ENCODE measurements at places on chromosomes 16 and 17. TPM values are rescaled to one million over a fixed set of nuclear protein-coding genes. Genes with fewer than 3 reads are reported as not detected.

GRCh38 chr17:42407289-42407836 is 15.7 kb downstream of the CAVIN1 start:
- peak overlapping the region; percentile 86 for H3K27ac ChIP-seq
- DNase-seq = no peak
- no peaks in the 10 kb centered on the region for H3K27me3 ChIP-seq
- peaks cover 28% of the 10 kb centered on the region for H3K36me3 ChIP-seq
- H3K4me1 ChIP-seq = peaks cover 88% of the 10 kb centered on the region
- no peak overlapping the region for H3K4me3 ChIP-seq

GRCh38 chr16:89693931-89694783 is 7.3 kb downstream of the SPATA2L start:
- H3K27ac ChIP-seq = no peak overlapping the region
- H3K36me3 ChIP-seq = no peaks in the 10 kb centered on the region
- DNase-seq = no peak
- H3K27me3 ChIP-seq = no peaks in the 10 kb centered on the region

- no peaks in the 10 kb centered on the region for H3K27me3 ChIP-seq
- H3K27ac ChIP-seq = no peak overlapping the region
- H3K4me3 ChIP-seq = no peak overlapping the region
- H3K36me3 ChIP-seq = no peaks in the 10 kb centered on the region
- H3K4me1 ChIP-seq = no peaks in the 10 kb centered on the region
Observed at GRCh38 chr17:13984956-13985355, 84.3 kb upstream of the COX10 start.

The STH gene
- not detected for total RNA-seq

The FBXL16 gene
- total RNA-seq = 0.50 TPM

GRCh38 chr17:68710035-68710780 is 109.0 kb upstream of the FAM20A start:
- H3K4me3 ChIP-seq = no peak overlapping the region
- peaks cover 4% of the 10 kb centered on the region for H3K4me1 ChIP-seq
- DNase-seq = no peak

The ZNF689 gene
- 7.1 TPM for total RNA-seq

DNA sequence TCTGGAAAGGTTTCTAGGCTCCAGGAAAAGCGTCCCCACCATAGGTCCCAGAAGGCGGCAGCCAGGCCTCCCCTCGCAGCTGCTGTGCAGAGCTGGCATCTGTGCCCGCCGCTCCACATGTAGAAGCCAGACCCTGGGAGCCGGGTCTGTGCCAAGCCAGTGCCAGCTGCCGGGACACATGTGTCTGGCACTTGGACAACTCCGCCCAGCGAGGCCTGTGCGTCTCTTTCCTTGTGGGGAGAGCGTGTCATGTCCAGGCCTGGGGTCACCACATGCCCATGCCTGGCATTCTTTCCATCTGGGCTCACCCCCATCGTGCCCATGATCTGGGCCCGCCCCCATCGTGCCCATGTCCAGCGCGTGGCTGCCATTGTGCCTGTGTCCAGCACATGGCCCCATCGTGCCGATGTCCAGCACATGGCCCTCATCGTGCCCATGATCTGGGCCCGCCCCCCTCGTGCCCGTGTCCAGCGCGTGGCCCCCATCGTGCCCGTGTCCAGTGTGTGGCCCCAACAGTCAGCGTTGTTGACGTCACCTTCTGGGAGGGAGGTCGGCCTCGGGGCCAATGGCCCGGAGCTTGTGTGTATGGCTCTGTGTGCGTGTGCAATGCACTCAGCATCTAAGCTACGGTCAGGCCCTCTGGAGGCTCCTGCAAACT is 13.3 kb upstream of the ACSF3 start:
- H3K27ac ChIP-seq = no peak overlapping the region
- DNase-seq = peak; percentile 64
- H3K4me3 ChIP-seq = no peak overlapping the region
- H3K27me3 ChIP-seq = no peaks in the 10 kb centered on the region
- H3K36me3 ChIP-seq = no peaks in the 10 kb centered on the region
- H3K4me1 ChIP-seq = no peaks in the 10 kb centered on the region

DNA sequence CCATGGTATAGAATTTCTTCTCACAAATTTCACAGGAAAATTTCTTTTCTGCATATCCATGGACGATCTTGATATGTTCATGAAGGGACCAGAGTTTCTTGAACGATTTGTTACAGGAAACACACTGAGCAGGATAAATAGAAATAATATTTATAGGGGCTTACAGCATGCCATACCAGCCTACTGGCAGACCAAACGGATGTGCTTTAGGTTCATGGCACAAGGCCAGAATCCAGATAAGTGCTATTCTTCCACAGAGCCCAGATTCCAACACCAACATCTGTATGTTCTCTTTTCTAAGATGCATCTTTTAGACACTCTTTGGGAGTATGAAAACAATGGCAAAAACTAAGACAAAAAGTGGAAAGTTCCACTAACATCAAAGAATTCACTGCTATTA is 49.3 kb downstream of the ZNF652 start:
- H3K4me3 ChIP-seq = no peak overlapping the region
- no peak overlapping the region for H3K27ac ChIP-seq
- peaks cover 42% of the 10 kb centered on the region for H3K36me3 ChIP-seq

The CSH2 gene
- total RNA-seq = not detected

- no peak overlapping the region for H3K4me3 ChIP-seq
- no peaks in the 10 kb centered on the region for H3K27me3 ChIP-seq
- no peak for DNase-seq
- no peak overlapping the region for H3K27ac ChIP-seq
- peaks cover 77% of the 10 kb centered on the region for H3K36me3 ChIP-seq
Observed at GRCh38 chr16:3780570-3780969, 63.2 kb upstream of the TRAP1 start.

GRCh38 chr17:1003972-1004768 is 7.2 kb downstream of the TIMM22 start:
- H3K27ac ChIP-seq = peak overlapping the region; percentile 69
- no peak for DNase-seq
- H3K4me3 ChIP-seq = no peak overlapping the region
- no peaks in the 10 kb centered on the region for H3K27me3 ChIP-seq
- no peaks in the 10 kb centered on the region for H3K36me3 ChIP-seq

- no peak for DNase-seq
- no peak overlapping the region for H3K4me3 ChIP-seq
- H3K4me1 ChIP-seq = no peaks in the 10 kb centered on the region
- no peak overlapping the region for H3K27ac ChIP-seq
Observed at GRCh38 chr16:86427433-86427851, 82.9 kb upstream of the FOXF1 start.

DNA sequence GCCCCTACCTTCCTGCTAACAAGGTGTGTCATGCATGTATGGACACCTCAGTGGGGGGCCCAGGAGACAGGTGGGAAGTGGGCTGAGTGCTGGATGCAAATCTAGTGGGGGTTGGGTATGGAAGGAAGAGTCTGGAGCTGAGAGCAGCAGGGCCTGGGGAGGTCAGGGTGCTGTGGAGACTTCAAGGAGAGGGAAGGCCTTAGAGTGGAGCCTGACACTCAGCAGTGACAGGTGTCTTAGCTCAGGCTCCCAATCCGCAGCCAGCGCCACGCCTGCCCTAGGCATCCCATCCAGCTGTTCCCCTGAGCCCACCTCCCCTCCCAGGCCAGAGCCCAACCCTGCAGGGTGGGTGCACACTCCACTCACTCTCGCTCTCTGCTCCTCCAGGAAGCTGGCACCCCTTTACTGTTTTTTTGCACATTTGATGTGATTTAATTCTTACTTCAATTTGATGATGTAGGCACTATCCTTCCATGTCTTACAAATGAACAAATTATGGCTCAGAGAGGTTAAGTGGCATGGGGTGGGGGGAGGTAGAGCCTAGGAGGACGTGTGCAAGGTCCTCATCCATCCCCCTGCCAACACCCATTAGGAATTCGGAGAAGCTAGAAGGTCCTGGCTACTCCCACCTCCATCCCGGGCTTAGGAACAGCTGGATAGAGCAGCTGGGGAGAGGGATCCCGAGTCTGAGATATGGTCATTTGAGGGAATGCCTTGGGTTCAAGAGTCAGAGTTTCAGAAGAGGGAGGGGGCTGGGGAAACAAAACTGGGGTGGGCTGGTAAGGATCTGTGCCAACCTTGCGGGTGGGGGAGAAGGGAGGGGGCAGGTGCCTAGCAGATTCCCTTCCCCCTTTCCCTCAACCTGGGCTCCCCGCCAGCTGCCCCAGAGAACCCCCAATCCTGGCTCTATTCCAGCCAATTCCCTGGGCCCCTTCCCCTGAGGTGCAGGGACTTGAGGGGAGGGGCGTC is 2.1 kb downstream of the FAM171A2 start:
- no peak overlapping the region for H3K4me3 ChIP-seq
- H3K27ac ChIP-seq = no peak overlapping the region
- peak; percentile 28 for DNase-seq
- no peaks in the 10 kb centered on the region for H3K36me3 ChIP-seq

The CCDC78 gene
- 0.96 TPM for total RNA-seq

The ABCA5 gene
- 14.7 TPM for total RNA-seq

The KRT17 gene
- 85.6 TPM for total RNA-seq

DNA sequence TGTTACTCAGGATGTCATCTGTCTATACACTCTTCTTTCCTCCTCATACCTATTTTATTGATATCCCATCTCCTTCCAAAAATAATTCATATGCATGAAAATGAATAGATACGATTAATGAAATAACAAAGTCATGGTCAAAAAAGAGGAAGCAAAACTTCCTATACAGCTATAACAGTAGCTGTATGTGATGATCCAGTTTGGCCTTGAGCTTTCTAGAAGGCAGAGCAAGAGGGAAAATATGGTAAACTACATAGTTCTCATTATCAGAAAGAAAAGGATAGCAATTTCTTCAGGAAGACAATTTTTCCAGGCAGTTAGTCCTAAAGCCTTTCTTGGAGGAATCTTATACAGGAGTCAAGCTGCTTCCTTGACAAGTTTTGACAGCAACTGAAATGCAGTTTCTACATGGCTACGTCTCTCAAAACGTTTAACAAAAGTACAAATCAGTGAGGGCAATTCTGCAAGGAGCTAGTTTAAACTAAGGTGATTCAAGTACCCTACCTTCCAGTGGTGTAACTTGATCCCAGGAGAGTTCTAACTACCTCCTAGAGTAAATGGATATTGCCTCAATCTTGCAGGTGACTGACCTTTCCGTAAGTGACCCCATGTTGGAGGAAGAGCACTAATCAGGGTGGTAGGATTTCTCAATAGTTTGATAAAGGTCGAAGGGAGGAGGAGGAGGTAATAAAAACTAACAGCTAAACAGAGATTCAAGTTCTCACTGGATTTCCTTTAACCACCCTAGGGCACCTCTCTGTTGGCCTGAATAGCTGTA is 1.0 kb downstream of the SPAG5 start:
- peak overlapping the region; percentile 67 for H3K4me3 ChIP-seq
- peak overlapping the region; percentile 24 for H3K27ac ChIP-seq
- DNase-seq = no peak
- H3K27me3 ChIP-seq = no peaks in the 10 kb centered on the region
- no peaks in the 10 kb centered on the region for H3K36me3 ChIP-seq
- peaks cover 5% of the 10 kb centered on the region for H3K4me1 ChIP-seq

GRCh38 chr17:1227917-1228780 is 42.1 kb upstream of the BHLHA9 start:
- H3K4me3 ChIP-seq = peak overlapping the region; percentile 61
- H3K27ac ChIP-seq = peak overlapping the region; percentile 67
- peaks cover 57% of the 10 kb centered on the region for H3K4me1 ChIP-seq
- DNase-seq = peak; percentile 80

DNA sequence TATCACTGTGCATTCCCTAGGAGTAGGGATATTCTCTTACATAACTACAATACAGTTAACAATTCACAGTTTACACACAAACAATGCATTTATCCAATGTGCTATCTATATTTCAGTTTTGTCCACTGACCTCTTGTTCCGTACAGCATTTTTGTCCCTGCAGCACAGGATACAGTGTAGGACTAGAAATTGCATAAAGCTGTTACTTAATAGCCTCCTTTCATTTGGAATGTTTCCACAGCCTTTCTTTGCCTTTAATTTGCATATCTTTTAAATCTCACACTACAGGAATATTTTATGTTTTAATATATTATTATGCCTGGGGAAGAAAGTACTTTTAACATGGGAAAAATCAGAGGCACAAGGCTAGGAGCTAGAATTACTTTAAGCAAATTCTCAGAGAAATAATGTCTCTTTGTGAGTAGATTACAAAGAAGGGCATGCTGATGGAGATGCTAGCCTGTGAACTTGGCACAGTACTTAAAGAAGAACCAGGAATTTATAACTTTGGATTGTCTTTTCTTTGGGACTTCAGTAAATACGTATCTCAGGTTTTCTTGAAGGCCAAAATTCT is 144.3 kb downstream of the ITFG1 start:
- no peaks in the 10 kb centered on the region for H3K27me3 ChIP-seq
- no peak overlapping the region for H3K27ac ChIP-seq
- H3K4me3 ChIP-seq = no peak overlapping the region
- no peaks in the 10 kb centered on the region for H3K36me3 ChIP-seq
- H3K4me1 ChIP-seq = no peaks in the 10 kb centered on the region

- no peak overlapping the region for H3K4me3 ChIP-seq
- peaks cover 18% of the 10 kb centered on the region for H3K36me3 ChIP-seq
- no peak overlapping the region for H3K27ac ChIP-seq
Observed at GRCh38 chr17:30920683-30921543, 832 bp upstream of the ADAP2 start.

DNA sequence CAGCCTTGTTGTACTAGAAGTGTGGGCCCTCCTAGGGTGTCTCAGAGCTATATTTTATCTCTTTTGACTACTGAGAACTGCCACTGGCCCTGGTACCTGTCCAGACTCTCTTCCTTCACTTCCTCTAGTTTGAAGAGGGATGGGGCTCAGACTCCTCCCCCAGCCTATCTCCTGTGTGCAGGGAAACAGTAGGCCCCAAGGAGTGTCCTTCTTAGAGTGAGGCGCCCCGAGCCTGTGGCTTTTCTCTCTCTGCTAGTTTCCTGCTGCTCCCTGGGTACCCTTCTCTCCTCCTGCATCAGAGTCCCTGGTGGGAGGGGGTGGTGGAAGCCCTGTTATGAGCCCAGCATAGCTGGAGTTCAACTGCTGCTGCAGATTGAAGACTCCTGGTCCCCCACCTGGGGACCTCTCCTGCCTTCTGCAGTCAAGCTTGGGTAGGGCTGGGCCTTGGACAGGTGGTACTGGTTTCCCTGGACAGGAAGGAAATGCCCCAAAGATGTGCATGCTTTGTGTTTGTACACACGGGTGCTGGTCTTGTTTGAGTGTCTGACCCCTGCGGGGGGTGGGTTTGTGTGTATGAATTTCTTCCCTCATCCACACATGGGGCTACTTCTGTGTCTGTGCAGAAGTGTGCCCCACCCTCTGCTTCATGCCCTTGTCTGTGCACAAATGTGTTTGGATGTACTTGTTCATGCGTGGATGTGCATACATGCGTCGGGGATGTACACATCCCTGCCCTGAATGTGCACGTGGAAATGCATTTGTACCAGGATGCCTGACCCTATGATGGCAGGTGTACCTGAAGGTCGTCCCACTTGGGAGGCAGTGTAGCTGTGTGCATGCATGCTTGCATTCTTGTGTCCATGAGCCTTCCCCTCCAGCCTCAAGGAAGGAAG is 6.9 kb downstream of the RARA start:
- no peaks in the 10 kb centered on the region for H3K27me3 ChIP-seq
- H3K4me1 ChIP-seq = peaks cover 64% of the 10 kb centered on the region
- no peak overlapping the region for H3K4me3 ChIP-seq
- no peaks in the 10 kb centered on the region for H3K36me3 ChIP-seq

The TBC1D3I gene
- 0.58 TPM for total RNA-seq

The CDH11 gene
- 161 TPM for total RNA-seq
